Amygdala (tissue), 56 donors: ENCODE measurements at places on chromosomes 7 and 10.
A peak's percentile ranks its signal among the peaks of the same experiment; 100 is the strongest.

- DNase-seq = no peak
Observed at GRCh38 chr10:99754670-99755069, 22.6 kb downstream of the CUTC start.

DNA sequence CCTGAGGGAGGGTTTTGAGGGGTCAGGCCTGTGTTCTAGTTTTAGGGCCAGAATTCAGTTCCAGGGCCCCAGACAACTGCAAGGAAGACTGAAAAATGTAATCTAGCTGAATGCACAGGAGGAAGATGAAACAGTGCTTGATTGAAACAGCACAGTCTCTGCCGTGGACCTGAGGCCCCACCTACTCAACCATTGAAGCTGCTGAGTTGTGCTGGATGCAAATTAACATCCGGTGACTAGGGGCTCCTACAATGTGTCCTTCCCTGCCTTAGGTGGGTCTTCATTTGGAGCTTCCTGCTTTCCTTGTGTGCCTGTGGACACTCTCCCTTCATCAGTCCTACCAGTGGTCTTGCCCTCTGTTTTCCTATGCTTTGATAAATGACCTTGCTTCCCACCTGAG lies 5.7 kb downstream of the GLRX3 start:
- no peak for DNase-seq

DNA sequence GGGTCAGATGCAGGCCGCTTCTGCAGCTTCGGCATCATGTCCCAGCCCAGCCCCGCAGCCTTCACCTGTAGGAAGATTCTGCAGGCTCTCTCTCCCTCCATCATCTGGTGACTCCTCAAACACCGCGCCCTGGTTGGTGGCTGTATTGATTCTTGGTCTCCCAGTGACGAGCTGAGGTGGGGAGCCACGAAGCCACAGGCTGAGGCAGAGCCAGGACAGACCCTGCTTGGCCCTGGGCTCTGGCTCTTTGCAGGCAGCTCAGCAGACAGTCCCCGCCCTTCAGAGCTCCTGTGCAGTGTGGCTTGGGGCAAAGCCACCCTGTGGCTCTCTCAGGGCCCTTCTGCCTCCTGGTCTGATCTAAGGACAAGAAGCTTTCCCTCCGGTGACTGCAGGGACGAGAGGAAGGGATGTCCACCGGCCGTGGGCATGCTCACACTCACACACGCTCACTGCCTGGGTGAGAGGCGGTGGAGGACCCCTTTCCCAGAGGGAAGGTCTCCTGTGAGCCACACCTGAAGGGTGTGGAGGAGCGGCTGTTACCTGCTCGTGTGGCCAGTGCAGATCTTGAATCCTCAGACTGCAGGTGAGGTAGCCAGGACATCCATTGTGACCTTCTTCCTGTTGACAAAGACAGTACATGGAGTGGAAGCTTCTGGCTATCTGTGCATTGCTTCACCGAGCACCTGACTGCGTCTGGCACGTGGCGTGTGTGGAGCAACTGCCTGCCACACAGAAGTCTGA lies 79.6 kb downstream of the INPP5A start:
- DNase-seq = no peak

GRCh38 chr10:99560277-99561126 lies 27.8 kb downstream of the NKX2-3 start:
- peak; percentile 21 for DNase-seq

GRCh38 chr7:98051118-98051744 lies 55.4 kb upstream of the LMTK2 start:
- DNase-seq = no peak

GRCh38 chr7:18655506-18655905 lies 160.0 kb downstream of the HDAC9 start:
- no peak for DNase-seq

GRCh38 chr7:133703547-133703946 lies 423.6 kb upstream of the LRGUK start:
- no peak for DNase-seq

GRCh38 chr7:47962262-47962661 lies 14.0 kb upstream of the PKD1L1 start:
- no peak for DNase-seq
